ENCODE measurements at places on chromosomes 2 and 18. TPM values are rescaled to one million over a fixed set of nuclear protein-coding genes. Genes with fewer than 3 reads are reported as not detected.

GRCh38 chr2:3557639-3558204 lies 411 bp downstream of the RNASEH1 start:
- H3K4me1 ChIP-seq: peaks cover 22% of the 10 kb centered on the region
- peaks cover 30% of the 10 kb centered on the region for H3K36me3 ChIP-seq
- no peak for DNase-seq
- no peaks in the 10 kb centered on the region for H3K27me3 ChIP-seq
- H3K4me3 ChIP-seq: peak overlapping the region; percentile 83

DNA sequence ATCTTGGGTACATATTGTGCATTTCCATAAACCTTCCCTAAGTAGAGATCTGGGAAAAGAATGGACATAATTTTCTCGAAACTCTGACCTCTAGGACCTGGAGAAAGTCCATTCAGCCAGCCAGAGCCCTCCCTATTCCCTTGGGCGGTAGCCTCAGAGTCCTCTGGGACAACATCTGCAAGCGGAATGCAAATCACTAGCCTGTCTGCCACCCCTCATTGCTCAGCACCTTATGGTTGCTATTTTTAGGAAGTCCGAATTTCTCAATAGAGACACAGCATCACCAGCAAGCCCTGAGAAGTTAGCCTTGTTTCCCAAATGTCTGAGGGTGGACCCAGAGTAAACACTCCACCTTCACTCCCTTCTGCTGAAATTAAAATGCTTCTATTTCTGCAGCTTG lies 17.6 kb upstream of the CD28 start:
- H3K4me1 ChIP-seq: no peaks in the 10 kb centered on the region
- H3K27ac ChIP-seq: no peak overlapping the region
- H3K4me3 ChIP-seq: no peak overlapping the region
- H3K27me3 ChIP-seq: no peaks in the 10 kb centered on the region
- H3K36me3 ChIP-seq: no peaks in the 10 kb centered on the region
- DNase-seq: no peak

GRCh38 chr18:51878724-51879123 lies 461.3 kb upstream of the DCC start:
- no peak overlapping the region for H3K4me3 ChIP-seq
- H3K27me3 ChIP-seq: no peaks in the 10 kb centered on the region
- H3K4me1 ChIP-seq: no peaks in the 10 kb centered on the region
- H3K36me3 ChIP-seq: no peaks in the 10 kb centered on the region
- H3K27ac ChIP-seq: no peak overlapping the region
- DNase-seq: no peak

DNA sequence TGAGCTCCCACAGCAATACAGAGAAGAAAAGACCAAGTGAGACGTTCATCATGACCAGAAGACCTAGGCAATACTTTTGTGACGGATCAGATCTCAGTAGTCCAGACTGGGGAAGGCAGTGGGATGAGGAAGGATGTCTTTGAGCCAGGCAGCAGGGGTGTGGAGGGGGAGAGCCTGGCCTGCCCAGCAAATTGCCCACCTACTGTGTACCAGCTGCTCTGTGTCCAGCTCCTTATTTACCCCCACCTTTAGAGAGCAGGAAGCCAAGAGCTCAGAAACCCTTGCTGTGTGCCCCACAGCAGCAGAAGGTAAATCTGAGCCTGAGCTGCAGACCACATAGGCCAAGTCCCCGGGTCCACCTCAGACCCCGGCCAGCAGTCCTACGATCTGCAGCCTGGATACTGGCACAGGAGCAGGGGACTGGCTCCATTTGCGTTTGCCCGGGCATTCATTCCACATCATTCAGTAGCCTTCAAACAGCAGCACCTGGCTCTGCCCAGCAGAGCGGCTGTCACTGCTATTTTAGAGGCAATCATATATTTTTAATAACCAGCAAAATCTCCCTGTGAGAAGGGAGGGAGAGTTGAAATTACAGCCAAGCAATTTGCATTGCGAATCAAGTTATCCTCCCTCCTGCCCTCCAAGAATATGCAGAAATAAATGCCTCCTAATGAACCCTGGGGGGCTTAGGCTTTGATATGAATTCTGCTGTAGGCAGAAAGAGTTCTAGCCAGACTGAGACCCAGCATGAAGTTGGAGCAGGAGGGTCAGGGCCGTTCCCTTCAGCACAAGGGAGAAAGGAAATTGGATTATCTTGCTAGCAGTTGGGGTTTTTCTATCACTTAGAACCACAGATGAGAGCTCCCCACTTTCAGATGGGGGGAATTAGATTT lies 110.0 kb upstream of the FZD7 start:
- H3K27me3 ChIP-seq: no peaks in the 10 kb centered on the region
- no peaks in the 10 kb centered on the region for H3K36me3 ChIP-seq
- H3K27ac ChIP-seq: no peak overlapping the region
- no peak for DNase-seq
- H3K4me3 ChIP-seq: no peak overlapping the region

DNA sequence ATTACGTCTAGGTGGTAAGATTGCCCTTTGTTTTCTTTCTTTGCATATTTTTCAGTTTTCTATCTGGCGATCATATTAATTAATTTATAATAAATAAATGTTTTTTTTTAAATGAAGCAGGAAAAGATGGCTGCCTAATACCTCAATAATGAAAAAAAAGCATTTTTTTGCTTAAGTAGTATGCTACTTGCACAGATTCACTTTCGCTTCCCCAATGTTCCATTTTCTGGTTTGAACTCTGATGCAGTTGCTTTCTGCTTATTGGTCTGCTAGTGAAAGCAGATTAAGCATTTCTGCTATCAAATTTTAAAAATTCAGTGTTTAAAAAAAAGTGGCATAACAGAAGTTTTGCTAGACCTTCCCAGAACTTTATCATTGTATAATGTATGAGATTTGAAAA lies 11.9 kb upstream of the TMEM182 start:
- no peaks in the 10 kb centered on the region for H3K36me3 ChIP-seq
- DNase-seq: no peak
- H3K27ac ChIP-seq: no peak overlapping the region

DNA sequence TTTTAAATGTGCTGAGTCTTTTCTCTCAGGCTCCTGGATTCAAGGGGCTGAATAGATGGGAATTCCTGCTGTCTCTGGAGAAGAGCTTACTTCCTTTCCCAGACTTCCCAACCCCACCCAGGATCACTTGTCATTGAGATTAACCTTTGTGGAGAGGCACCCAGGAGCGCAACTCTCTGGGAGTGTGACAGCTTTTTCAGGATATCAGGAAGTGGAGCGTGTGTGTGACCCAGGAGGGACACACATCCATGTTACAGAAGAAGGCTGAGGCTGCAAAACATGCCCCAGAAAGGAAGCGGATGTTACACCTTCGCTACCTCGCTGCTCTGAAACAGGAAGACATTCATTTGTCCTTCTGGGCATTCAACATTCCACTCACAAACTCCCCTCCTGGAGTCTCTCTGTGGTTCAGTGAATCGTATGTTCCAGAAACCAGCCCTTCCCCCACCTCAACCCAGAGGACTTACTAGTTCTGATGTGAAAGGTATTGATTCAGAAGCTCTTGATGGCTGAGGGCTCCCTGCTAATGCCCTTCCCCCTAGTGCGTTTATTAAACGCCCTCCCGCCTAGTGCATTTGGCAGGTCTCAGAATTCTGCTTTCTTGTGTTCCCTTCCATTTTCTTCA lies 523.9 kb downstream of the TNS1 start:
- no peak overlapping the region for H3K27ac ChIP-seq
- H3K27me3 ChIP-seq: no peaks in the 10 kb centered on the region
- no peak for DNase-seq
- H3K36me3 ChIP-seq: no peaks in the 10 kb centered on the region

- H3K4me3 ChIP-seq: peak overlapping the region; percentile 91
- no peaks in the 10 kb centered on the region for H3K36me3 ChIP-seq
- peaks cover 10% of the 10 kb centered on the region for H3K4me1 ChIP-seq
- no peak overlapping the region for H3K27ac ChIP-seq
Measured at GRCh38 chr2:118089139-118089800, 999 bp downstream of the INSIG2 start.

DNA sequence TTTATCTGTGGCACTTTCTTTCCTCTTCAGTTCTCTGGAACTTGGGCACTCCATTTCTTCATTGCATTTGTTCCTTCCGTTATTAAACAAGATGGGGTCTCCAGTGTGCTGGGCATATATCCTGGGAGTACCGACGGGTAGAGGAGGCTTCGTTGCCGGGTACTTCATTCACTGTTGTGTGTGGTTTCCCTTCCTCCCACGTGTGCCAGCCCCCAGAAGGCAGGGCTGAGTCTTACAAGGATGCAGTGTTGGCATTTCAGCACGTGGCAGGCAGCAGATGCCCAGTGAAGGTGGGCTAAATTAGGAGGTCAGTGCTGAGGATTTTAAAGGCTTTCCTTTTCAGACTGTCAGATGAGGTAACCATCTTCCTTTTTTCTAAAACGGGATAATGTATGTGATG lies 58.6 kb downstream of the MGAT5 start:
- no peak overlapping the region for H3K4me3 ChIP-seq
- H3K27me3 ChIP-seq: no peaks in the 10 kb centered on the region
- peaks cover 9% of the 10 kb centered on the region for H3K36me3 ChIP-seq
- H3K27ac ChIP-seq: no peak overlapping the region
- no peak for DNase-seq

DNA sequence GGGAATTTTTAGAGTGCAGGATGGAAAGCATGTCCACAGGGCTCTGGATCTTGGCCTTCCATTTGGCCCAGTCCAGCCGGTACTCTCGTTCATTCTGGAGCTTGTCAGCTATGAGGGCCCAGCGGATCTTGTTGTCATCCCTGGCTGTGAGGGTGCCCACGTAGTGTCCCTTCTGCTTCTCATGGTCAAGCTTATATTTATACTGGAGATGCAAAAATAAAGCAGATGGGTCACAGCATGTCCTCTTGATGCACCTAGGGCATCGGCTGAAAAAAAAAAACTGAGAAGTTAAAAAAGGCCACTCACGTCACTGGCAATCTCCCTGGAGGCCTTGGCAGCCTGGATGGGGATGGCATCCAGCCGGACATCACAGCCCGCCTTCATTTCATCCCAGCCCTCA lies 160.5 kb downstream of the RIF1 start:
- no peak overlapping the region for H3K27ac ChIP-seq
- no peaks in the 10 kb centered on the region for H3K4me1 ChIP-seq
- no peaks in the 10 kb centered on the region for H3K27me3 ChIP-seq

- H3K27me3 ChIP-seq: no peaks in the 10 kb centered on the region
- H3K36me3 ChIP-seq: no peaks in the 10 kb centered on the region
- H3K4me1 ChIP-seq: no peaks in the 10 kb centered on the region
- H3K4me3 ChIP-seq: no peak overlapping the region
- H3K27ac ChIP-seq: no peak overlapping the region
- DNase-seq: no peak
Measured at GRCh38 chr2:228103379-228103778, 78.1 kb downstream of the SPHKAP start.

GRCh38 chr2:135936524-135936923 lies 48.9 kb downstream of the DARS1 start:
- no peaks in the 10 kb centered on the region for H3K27me3 ChIP-seq
- no peak overlapping the region for H3K27ac ChIP-seq
- H3K4me3 ChIP-seq: no peak overlapping the region
- H3K4me1 ChIP-seq: peaks cover 3% of the 10 kb centered on the region

DNA sequence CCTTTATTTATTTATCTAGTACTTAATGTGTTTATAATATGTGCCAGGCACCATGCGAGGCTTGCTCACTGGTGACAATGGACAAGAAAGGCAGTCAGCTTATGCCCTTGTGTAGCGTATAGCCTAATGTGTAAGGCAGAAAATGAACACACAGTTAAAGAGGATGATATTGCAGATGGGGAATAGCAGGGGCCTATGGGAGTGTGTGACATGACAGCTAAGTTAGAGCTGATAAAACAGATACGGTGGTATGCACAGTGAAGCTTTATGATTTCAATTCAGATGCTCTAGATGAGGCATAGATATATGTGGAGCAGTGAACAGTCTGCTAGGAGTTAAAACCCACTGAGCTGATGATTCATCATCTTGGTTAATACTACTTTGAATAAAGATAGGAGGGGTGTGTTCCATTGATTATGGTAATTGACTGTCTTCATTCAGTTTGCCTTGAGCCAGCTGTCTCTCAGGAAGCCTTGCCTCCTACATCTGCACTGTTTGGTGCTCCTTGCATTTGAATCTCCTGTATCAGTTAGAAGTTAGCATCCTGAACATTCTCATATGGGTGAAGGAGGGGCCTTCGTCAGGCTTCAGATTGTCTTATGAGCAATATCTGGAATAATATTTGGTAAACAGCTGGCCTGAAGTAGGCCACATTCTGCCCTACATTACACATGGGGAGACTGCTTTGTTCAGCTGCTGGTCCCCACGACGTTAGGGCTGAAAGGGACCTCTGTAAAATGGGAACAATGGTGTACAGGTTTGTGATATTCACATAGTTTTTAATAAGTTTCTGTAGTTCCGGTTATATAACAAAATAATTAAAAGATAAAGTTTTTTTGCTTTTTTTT lies 13.2 kb downstream of the MAP4K4 start:
- H3K27ac ChIP-seq: peak overlapping the region; percentile 54
- no peaks in the 10 kb centered on the region for H3K27me3 ChIP-seq
- H3K4me3 ChIP-seq: no peak overlapping the region

- H3K27me3 ChIP-seq: no peaks in the 10 kb centered on the region
- no peak for DNase-seq
- H3K4me3 ChIP-seq: no peak overlapping the region
- peaks cover 7% of the 10 kb centered on the region for H3K4me1 ChIP-seq
- H3K27ac ChIP-seq: no peak overlapping the region
Measured at GRCh38 chr2:148513427-148513826, 131.1 kb upstream of the EPC2 start.

- peak; percentile 13 for DNase-seq
- H3K27ac ChIP-seq: no peak overlapping the region
- H3K36me3 ChIP-seq: no peaks in the 10 kb centered on the region
- no peak overlapping the region for H3K4me3 ChIP-seq
- H3K4me1 ChIP-seq: no peaks in the 10 kb centered on the region
- no peaks in the 10 kb centered on the region for H3K27me3 ChIP-seq
Measured at GRCh38 chr18:35174093-35174731, 66.6 kb upstream of the ZNF397 start.

- peaks cover 3% of the 10 kb centered on the region for H3K27me3 ChIP-seq
- no peaks in the 10 kb centered on the region for H3K4me1 ChIP-seq
- no peak for DNase-seq
- H3K4me3 ChIP-seq: no peak overlapping the region
Measured at GRCh38 chr2:104433657-104434056, 420.3 kb upstream of the POU3F3 start.

GRCh38 chr2:205276116-205276777 lies 406.1 kb upstream of the NRP2 start:
- no peak for DNase-seq
- no peak overlapping the region for H3K4me3 ChIP-seq
- no peaks in the 10 kb centered on the region for H3K4me1 ChIP-seq

Gene C2orf78
- total RNA-seq: not detected

Gene CDH20
- 0.39 TPM for total RNA-seq

Gene AGPS
- 23.9 TPM for total RNA-seq

Gene RTP5
- total RNA-seq: 0.30 TPM

Gene NPHP1
- 0.33 TPM for total RNA-seq

Gene SKOR2
- total RNA-seq: not detected

Gene PPIL3
- 23.1 TPM for total RNA-seq

Gene CNDP1
- 0.39 TPM for total RNA-seq

Gene SLC9A4
- not detected for total RNA-seq

Gene ESPNL
- total RNA-seq: not detected

Gene FBXO41
- total RNA-seq: 16.0 TPM

Gene MRPS5
- total RNA-seq: 15.3 TPM

Gene ROCK2
- total RNA-seq: 9.4 TPM

Gene FBXO36
- 0.84 TPM for total RNA-seq

Gene TPO
- not detected for total RNA-seq

Gene KIF3C
- total RNA-seq: 1.8 TPM

Gene DTNA
- not detected for total RNA-seq
